Colonic mucosa (tissue), 4 donors: ENCODE measurements at places on chromosomes 2 and 18. TPM values are rescaled to one million over a fixed set of nuclear protein-coding genes. Genes with fewer than 3 reads are reported as not detected.

The SP140L gene
- 13.2 TPM for total RNA-seq

The SP9 gene
- total RNA-seq, result not detected

DNA sequence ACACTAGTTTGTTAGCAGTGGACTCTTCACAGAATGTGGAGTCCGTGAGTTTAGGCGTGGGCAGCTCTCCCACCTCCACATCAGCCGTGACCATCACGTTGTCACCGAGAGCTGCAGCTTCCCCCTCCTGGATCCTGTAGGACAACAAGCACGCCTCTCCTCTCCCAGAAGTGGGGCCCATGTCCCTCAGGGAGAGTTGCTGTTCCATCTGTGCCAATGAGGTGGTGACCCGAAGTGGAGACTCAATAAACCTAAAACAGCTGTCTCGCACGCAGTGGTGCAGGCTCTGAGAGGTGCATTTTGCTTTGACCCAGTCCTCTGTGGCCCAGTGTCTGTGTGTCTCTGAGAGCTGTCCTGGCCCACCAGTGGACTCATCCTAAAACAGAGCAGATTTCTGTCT is 456.5 kb upstream of the SOX11 start:
- H3K36me3 ChIP-seq, result no peaks in the 10 kb centered on the region
- no peak for DNase-seq
- H3K27ac ChIP-seq, result no peak overlapping the region
- no peaks in the 10 kb centered on the region for H3K27me3 ChIP-seq

DNA sequence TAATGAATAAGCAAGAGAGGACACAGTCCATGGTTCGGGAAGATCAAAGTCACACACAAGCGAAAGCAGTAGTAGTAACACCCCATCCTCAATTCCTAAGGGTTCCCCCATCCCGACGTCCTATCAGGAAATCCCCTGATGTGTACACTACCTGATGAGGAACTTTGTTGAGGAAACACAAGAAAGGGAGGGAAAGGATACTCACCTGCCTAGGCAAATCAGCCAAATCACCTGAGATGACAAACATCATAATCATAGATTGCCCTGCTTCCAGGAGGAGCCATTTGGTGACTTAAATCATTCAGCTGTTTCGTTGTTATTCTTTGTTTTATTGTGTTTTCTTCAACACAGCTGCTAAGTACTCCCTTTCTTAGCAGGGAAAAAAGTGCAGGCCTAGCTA is 55.5 kb upstream of the SPOPL start:
- no peak for DNase-seq
- peak overlapping the region; percentile 25 for H3K27ac ChIP-seq
- H3K4me1 ChIP-seq, result no peaks in the 10 kb centered on the region

DNA sequence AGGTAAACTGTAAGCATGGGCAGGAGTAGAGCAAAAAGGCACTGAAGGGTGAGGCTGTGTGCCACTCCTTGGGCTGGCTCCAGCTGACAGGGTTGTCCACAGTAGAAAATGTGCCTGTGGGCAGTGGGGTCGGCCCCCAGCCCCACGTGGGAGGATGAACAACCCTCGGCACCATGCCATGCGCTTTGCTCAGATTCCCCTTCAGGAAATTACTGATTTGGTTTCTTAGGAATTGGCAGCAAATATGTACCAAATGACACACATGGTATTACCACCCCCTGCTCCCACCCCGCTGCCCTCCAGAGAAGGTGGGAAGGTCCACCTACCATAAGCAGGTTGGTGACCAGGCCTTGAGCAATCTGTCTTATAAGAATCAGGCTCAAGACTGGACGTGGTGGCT is 13.6 kb downstream of the ADCY3 start:
- no peak overlapping the region for H3K4me3 ChIP-seq
- DNase-seq, result no peak
- no peak overlapping the region for H3K27ac ChIP-seq
- no peaks in the 10 kb centered on the region for H3K36me3 ChIP-seq
- no peaks in the 10 kb centered on the region for H3K4me1 ChIP-seq

- no peak overlapping the region for H3K27ac ChIP-seq
- H3K4me3 ChIP-seq, result no peak overlapping the region
- DNase-seq, result no peak
- no peaks in the 10 kb centered on the region for H3K36me3 ChIP-seq
Observed at GRCh38 chr18:37334631-37335408, 230.8 kb downstream of the CELF4 start.

The HDLBP gene
- total RNA-seq, result 483 TPM

The UGT1A4 gene
- 0.93 TPM for total RNA-seq

The DCC gene
- total RNA-seq, result 0.10 TPM

DNA sequence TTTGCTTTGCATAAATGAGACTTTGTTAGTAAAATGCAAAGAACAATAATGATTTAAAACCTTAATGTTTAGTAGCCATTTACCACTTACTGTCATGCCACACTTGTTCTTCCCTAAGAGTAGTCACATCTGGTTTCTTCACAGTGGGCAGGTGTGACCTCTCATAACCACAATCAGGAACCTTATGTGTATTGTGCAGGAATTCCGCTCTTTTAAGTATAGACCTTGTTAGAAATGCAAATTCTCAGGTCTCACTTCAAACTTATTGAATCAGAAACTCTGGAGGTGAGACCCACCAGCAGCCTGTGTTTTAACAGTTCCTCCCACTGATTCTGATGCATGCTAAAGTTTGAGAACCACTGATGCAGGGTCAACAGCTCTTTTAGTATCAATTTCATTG is 518.8 kb upstream of the MEX3C start:
- no peaks in the 10 kb centered on the region for H3K36me3 ChIP-seq
- no peak overlapping the region for H3K27ac ChIP-seq
- H3K4me3 ChIP-seq, result no peak overlapping the region
- no peaks in the 10 kb centered on the region for H3K4me1 ChIP-seq
- no peak for DNase-seq

DNA sequence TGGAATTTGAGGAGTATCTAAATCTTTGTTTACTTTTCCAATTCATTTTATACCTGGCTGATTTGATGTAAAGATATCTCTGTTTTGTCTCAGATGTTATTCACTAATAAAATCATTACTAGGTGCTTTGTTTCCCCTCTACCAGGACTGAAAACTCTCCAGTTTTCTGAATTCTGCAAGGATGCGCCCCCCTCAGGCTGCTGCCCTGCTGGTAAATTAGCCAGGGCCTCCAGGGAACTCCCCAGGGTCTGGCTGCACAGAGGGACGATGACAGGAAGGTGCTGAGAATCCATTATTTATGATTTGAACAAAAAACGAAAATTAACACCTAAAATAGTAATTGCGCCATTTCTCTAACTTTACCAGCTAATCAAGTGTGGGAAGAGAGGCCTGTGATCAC is 541.2 kb upstream of the POU3F3 start:
- H3K27ac ChIP-seq, result no peak overlapping the region
- no peaks in the 10 kb centered on the region for H3K4me1 ChIP-seq
- no peak overlapping the region for H3K4me3 ChIP-seq
- no peaks in the 10 kb centered on the region for H3K27me3 ChIP-seq
- H3K36me3 ChIP-seq, result no peaks in the 10 kb centered on the region
- DNase-seq, result no peak
